DMS53 (cell line): ENCODE measurements at places on chromosomes 11 and 22.

GRCh38 chr22:42699281-42699975, 21.2 kb downstream of the A4GALT start:
- DNase-seq = no peak

GRCh38 chr11:28133146-28133545, 25.0 kb downstream of the METTL15 start:
- DNase-seq = no peak

GRCh38 chr22:46006379-46007002, 29.5 kb upstream of the WNT7B start:
- DNase-seq = peak; percentile 86

DNA sequence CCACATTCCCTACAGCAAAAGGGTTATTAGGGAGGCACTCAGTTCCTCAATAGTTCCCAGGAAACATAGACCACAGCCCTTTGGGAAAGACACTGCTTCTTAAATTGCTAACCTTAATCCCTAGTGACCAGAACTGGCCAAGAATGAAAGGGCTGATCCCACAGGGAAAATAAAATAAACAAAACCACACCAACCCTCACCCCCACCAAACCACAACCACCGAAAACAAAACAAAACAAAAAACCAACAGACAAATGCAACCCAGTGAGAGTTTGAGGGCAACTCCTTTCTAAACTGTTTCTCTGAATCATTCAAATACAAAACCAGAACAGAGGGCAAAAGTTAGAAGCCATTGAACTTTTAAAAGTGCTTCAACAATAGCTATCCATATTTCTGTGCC, 57.2 kb downstream of the NAV2 start:
- no peak for DNase-seq

DNA sequence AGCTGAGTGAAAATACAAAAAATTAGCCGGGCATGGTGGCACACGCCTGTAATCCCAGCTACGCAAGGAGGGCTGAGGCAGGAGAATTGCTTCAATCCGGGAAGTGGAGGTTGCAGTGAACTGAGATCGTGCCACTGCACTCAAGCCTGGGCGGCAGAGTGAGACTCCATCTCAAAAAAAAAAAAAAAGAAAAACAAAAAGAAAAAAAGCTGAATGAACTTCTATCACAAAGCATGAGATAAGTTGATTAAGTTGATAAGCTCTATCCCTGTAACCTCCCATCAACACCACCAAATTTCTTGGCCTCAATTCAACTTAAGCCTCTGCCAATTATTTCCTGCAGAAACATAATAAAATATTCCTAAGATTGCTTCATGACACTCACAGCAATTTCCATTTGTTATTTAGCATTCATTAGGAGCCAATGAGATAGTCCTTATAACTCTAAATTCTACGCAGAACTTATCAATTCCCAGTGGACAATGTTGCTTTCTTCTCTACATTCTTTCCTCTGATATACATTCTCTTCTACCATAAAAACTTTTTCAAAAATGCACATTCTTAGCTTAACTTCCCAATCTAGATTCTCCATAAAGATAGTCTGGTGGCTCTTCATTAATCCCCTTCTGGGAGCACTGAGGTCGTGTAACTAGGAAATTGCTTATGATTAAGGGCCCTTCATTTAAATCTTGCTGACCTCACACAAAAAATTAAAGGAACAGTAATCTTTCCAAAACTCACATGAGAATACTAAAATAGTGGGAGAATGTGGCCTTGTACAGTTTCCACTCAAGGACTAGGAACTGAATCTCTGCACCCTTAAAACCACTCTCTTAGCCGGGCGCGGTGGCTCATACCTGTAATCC, 2.9 kb downstream of the AMBRA1 start:
- DNase-seq = no peak
